ENCODE measurements at places on chromosomes 7 and 10.
A peak's percentile ranks its signal among the peaks of the same experiment; 100 is the strongest.

DNA sequence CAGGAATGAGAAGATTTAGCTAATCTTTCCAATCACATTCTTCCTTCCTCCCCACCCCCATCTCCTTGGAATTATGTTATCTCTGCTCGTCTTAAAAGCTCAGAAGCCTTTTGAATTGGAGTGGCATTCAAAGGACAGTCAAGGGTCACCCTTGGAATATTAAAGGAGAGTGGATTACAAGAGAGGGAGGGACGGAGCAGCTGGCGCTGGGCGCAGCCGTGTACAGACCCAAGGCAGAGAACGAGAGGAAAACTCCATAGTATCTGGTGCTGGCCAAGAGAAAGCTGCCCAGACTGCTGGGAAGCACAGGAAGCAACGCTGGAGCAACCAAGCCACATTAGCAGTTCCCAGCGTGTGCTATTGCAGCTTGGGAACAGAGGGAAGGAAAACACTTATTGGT is 95.7 kb downstream of the POU6F2 start:
- DNase-seq = peak; percentile 89

DNA sequence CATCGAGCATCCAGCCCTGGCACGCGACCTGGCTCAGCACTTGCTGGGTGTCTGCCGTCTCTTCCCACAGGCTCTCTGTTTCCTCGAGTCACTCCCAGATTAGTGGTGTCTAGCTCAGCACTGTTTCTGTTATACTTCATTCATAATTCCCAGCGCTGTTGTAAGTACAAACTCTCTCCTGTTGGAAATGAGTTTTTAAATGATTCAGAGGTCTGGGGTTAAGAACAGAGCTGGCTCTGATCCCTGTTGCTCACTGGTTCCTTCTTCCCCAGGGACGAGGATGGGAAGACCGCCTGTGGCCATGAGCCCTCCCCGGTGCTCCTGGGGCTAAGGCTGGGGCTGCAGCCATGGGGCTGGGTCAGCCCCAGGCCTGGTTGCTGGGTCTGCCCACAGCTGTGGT is 17.3 kb upstream of the C10orf95 start:
- no peak for DNase-seq

- no peak for DNase-seq
Measured at GRCh38 chr10:88361494-88361893, 221.6 kb downstream of the RNLS start.

- no peak for DNase-seq
Measured at GRCh38 chr10:86367152-86367951, 757 bp upstream of the GRID1 start.

GRCh38 chr10:48634198-48634983 is 29.5 kb upstream of the ARHGAP22 start:
- no peak for DNase-seq

- DNase-seq = peak; percentile 64
Measured at GRCh38 chr7:130356876-130357611, 12.4 kb downstream of the CPA5 start.

DNA sequence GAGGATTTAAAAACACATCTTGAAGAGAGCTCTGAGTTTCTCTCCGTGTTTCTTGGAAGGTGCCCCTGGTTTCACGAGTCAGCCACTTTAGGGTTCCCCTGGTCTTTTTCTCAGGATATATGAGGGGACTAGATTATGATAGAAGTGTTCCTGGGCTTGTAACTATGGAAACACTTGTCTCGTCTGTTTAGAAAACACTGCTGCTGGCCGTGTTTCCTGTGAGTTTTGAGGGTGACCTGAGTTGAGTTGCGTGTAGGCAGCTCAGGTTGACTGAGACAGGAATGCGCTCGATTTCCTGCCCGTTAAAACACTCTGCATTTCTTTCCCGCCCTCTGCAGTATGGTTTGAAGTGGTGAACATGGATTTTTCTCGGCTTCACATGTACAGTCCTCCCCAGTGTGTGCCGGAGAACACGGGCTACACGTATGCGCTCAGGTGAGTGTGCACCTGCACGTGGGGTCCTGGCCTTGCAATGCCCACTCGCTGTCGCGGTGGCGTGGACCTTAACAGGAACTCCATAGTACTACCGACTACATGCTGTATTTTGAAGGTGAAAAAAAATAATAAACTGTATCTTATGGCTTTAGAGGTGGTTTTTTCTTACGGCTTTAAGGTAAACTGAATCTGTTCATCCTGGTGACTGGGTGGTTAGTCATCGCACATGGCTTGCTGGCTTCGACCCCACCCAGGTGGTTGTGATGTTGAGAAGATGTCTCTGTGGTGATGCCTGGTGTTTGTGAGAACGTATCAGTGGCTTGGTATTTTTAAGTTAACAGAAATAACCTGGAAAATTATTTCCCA is at the start of gene SUN1:
Gene SUN1 (plus strand): TSS at position 310 of the 801 bp plus-strand sequence. CDS start 49 bp downstream, at position 359.
- peak; percentile 86 for DNase-seq

- DNase-seq = peak; percentile 54
Measured at GRCh38 chr7:3154881-3155494, 111.3 kb upstream of the CARD11 start.

DNA sequence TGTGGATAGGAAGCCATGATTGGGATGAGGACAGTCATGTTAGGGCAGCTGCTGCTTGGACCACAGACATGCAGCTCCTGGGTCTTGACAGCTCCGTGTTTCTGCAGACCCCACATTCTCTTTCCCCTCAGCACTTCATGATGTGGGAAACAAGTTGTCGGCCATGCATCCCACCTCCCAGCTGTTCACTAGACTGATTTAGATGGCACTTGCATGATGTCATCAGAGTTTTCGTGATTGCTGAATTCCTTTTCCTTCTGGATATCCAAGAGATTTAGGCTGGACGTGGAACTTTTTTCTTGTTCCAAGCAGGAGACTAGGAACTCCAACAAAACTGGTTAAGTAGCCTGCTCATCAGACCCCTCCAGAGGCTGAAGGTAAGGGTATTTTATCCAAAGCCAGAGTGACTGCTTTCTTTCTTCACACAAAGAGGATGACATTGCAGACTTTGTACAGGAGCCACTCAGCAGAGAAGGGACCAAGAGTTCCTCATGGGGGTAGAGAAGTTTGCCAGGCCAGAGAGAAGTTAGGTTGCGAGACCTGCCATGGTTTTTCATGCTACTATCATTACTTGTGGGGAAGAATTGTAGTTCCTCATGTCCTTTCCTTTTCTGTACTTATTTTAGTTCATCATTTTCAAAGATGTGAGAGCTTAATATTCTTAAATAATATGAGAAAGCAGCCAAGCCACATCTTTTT is 117.7 kb upstream of the GJD4 start:
- peak; percentile 21 for DNase-seq

- DNase-seq = no peak
Measured at GRCh38 chr7:150971242-150972022, 6.7 kb downstream of the KCNH2 start.

GRCh38 chr10:119784340-119785067 is 58.7 kb downstream of the INPP5F start:
- DNase-seq = no peak

GRCh38 chr7:5005066-5005465 is 40.6 kb upstream of the RBAK start:
- DNase-seq = peak; percentile 11

GRCh38 chr10:44249490-44249889 is 135.4 kb downstream of the CXCL12 start:
- DNase-seq = no peak

DNA sequence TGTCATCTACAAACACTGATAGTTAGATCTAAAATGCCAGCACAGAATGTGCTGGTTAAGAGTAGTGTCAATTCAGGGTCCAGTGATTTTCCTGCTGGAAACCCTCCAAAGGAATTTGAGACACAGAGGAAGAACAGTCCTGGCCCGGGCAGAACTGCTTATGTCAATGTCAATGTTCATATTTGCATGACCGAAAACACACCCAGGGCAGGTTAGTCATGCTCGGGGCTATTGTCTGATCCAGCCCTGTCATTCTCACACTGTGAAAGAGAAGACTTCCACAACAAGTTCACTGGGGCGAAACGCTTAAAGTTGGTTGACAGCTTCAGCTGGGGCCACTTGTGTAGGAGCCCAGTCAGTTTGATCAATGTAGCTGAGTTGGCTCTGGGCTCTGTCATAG is 139.3 kb downstream of the C1GALT1 start:
- DNase-seq = no peak

DNA sequence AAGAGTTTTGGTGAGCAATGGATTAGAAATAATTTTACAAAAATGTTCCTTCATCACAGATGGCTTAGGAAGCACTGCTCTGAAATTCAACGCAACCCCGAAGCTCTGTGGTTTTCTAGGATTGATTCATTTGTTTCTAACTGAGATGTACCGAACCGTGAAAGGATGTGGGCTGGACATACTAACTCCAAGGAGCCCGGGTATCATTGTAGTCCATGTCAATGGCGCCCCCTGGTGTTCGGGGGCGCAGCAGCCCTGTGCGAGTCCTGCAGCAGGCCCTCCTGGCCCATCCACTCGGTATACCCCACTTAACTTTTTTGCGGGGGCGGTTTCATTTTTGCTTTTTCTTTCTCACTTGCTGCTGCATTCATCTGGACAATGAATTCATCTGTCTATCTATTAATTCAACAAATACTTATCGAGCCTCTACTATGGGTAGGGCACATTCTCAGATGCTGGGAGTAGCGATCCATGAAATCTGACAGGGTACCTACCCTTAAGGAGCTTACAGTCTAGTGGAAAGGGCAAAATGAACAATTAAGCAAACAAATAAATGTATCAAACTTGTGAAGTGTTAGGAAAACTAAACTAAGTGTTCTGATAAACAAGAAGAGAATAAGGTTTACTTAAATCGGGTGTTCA is 25.2 kb upstream of the ITPRID1 start:
- DNase-seq = peak; percentile 80

DNA sequence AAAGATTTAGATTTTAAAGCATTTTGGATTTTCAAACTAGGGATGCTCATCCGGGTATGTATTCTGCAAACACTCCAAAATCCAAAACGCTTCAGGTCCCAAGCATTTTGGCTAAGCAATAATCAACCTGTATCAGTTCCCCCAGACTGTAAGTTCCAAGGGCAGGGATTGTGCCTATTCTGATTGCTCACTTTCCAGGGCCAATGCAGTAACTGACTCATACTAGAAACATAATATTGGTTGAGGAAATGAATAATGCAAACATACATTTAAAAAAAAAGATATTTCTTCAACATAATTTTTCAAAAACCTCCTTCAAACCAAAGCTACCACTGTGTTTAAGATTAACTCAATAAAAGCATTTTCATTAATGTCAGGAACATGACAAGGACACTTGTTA is 69.5 kb downstream of the HIBADH start:
- no peak for DNase-seq

GRCh38 chr7:231858-232246 is 39.5 kb downstream of the FAM20C start:
- no peak for DNase-seq

- no peak for DNase-seq
Measured at GRCh38 chr10:43190775-43191174, 52.5 kb downstream of the CSGALNACT2 start.

DNA sequence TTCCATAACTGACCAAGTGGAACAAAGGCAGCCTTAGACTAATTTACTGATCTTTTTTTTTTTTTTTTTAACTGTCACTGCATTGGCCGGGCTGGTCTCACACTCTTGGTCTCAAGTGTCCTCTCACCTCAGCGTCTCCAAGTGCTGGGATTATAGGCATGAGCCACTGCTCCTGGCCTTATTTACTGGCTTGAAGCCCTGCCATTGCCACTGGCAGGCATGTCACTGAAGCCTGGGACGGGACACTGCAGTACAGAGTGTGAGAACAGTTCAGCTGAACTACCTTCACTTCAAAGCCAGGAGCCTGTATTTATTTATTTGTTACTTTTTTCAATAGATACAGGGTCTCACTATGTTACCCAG is 15.4 kb upstream of the ARHGAP12 start:
- no peak for DNase-seq

GRCh38 chr7:34090816-34091215 is 185.5 kb downstream of the BMPER start:
- DNase-seq = no peak

GRCh38 chr10:73556855-73557254 is 34.3 kb downstream of the USP54 start:
- no peak for DNase-seq

DNA sequence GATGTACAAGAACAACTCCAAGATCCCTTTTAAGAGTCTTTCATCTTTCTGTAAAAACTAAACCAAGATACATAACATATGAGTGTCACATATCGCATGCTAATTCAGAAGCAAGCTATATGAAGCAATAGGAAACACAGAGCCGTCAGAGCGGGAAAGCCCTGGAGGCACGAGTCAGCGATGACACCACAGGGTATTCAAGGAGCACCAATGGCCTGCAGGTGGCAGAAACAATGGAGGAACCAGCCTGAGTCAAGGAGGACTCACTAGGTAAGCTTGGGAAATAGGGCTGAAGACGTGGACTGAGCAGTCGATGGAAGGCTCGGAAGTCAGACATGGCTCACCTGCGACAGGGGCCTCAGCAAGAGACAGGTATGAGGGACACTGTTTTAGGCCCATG is 214.4 kb downstream of the FAM107B start:
- DNase-seq = peak; percentile 91

DNA sequence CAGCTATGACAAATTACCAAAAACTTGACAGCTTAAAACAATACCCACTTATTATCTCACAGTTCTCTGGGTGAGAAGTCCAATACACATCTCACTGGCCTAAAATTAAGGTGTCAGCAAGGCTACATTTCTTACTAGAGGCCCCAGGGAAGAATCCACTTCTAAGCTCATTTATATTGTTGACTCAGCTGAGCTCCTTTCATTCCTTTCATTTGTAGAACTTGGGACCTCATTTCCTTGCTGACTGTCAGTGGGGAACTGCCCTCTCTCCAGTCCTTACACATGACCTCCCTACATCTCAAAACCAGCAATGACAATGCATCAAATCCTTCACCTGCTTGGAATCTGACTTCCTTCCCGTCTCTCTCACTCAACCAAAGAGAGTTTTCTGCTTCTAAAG is 240.3 kb downstream of the IPMK start:
- DNase-seq = no peak

GRCh38 chr10:47379445-47379785 is 4.7 kb downstream of the ZNF488 start:
- no peak for DNase-seq

GRCh38 chr7:43756368-43757072 is 2.0 kb upstream of the BLVRA start:
- no peak for DNase-seq

DNA sequence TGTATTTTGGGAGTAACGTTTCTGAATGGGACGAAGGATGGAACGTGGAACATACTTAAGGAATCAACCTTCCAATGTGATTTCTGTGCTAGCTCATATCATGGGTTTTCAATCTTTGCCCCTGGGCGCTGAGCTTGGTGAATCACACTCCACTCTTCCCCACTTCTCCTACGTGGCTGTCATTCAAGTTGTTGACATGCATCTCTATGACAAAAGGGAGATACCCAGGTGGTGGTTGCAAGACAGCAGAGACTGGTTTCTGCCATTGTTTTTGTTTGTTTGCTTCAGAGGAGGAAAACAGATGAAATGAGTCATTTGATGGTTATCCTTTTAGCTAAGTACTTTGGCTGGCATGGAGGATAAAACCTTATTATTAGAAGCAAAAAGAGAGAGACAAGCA is 573.9 kb downstream of the GATA3 start:
- DNase-seq = peak; percentile 32

DNA sequence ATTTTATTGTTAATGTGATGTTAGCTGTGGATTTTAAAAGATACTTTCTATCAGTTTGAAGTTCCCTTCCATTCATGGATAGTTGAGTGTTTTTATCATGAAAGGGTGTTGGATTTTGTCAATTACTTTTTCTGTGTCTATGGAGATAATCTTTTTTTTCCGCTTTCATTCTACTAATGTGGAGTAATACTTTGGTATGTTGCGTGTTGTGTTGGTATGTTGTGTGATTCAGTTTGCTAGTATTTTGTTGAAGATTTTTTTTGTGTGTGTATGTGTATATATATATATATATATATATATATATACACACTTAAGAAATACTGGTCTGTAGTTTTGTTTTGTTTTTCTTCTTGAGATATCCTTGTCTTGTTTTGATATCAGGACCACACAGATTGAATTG is 100.3 kb downstream of the CCSER2 start:
- no peak for DNase-seq

Data from mesendoderm (in vitro differentiated cells).